Astrocyte of the cerebellum (primary cell): ENCODE measurements at places on chromosomes 2 and 18.

DNA sequence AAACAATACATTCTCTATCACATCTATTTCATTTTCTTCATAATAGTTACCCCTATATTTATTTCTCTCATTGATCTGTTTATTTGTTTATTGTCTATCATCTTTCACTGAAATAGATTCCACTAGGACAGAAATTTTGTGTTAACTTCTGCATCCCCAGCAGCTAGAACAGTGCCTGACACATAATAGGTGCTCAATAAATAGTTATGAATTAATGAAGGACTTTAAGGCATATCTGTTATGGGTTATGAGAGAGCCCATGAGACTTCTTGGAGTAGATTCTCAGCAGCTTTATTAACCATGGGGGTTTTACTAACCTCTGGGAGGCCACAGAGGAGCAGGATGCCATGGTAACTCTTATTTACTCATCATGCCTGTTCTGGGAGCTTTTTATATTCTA is 144.6 kb downstream of the CDC42EP3 start:
- no peak for DNase-seq

DNA sequence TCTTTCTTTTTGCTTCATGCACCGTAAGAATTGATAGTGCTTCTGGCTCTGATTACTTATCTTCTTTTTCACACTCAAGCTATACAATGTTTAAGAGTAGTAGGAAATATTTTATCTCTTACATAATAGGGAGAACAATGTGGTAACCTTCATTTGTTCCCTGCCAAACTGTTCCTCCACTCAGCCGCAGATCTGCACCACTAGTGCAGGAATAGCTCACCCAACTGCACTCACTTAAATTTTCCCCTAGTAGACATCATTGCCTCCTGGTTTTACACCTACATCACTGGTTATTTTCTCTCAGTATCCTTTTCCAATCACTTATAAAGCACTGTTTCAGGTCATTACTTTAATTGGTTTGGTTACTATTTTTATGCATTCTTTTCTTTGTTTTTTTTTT is 283.5 kb upstream of the ZNF804A start:
- no peak for DNase-seq

DNA sequence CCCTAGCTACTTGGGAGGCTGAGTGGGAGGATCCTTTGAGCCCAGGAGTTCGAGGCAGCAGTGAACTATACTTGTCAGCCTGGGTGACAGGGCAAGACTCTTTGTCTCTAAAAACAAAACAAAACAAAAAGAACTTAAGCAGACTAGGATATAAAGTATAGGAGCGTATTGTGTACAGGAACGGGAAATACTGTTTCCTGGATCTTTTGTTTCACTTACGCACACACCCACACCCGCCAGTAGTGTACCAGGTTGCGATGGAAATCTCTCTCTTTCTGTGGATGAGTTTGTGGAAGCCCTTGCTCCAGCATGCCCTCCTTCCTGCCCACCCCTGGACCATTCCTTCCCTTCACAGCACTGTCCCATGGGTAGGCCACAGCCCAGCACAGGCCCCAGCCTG is 136.3 kb downstream of the RPIA start:
- no peak for DNase-seq

DNA sequence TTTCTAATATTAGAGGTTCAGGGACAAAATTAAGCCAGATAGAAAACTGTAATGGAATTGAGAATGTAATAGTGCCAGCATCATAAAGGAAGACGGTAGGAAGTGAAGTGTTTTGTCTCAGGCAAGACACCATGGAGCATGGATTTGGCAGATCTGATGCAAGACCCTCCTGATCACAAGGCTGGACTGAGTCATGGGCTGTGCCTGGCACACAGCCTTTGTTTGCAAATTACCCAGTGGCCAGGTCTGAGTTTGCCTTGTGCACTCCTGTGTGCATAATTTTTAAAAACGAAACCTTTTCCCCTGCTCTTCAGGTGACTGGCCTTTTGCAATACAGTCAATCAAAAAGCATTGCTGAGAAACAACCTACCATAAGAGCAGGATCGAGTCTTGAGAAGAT is 2.0 kb upstream of the UPP2 start:
- DNase-seq = no peak

GRCh38 chr2:70887550-70888246 is 48.0 kb upstream of the ATP6V1B1 start:
- no peak for DNase-seq

- no peak for DNase-seq
These were observed 192.5 kb downstream of the CDH7 start for GRCh38 chr18:65943268-65943667.

- DNase-seq = no peak
These were observed 87.8 kb upstream of the SNTG2 start for GRCh38 chr2:862731-863466.

DNA sequence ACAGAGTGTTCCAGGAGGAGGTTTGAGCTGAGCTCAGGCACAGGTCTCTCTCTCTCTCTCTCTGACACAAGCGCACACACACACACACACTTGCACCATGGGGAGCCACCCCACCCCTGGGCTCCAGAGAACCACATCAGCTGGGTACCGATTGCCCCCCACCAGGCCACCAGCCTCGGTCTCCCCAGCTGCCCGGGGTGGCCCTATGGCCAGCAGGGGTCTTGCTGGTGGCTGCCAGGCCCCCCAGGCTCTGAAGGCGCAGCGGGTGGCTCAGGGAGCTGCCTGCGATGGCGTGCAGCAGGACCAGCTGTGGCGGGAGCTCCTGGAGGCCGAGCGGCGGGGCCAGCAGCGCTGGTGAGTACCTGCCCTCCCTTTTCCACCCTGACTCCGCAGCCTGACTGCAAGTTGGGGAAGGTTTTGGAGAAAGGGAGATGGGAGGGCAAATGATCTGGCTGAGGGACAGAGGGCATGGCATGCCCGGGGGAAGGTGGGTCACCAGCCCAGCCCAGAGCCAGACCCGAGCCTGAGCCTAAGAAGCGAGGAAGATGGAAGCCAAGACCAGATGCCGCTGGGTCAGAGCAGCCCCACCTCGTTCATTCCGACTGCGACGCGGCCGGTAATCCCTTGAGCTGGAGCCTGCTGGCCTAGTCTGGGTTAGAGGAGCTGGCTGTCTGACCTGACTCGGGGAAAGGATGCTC is 21.9 kb upstream of the SLC66A3 start:
- no peak for DNase-seq

GRCh38 chr2:163751696-163752095 is 15.9 kb upstream of the FIGN start:
- DNase-seq = no peak

GRCh38 chr18:14921031-14921430 is 173.1 kb downstream of the ANKRD30B start:
- DNase-seq = no peak

- DNase-seq = peak; percentile 33
These were observed at the start of gene ATP8B1 for GRCh38 chr18:57803103-57803969. Gene ATP8B1, minus strand, starts transcription at chr18:57803315. Its CDS starts 71,508 bp downstream, at chr18:57731807.

DNA sequence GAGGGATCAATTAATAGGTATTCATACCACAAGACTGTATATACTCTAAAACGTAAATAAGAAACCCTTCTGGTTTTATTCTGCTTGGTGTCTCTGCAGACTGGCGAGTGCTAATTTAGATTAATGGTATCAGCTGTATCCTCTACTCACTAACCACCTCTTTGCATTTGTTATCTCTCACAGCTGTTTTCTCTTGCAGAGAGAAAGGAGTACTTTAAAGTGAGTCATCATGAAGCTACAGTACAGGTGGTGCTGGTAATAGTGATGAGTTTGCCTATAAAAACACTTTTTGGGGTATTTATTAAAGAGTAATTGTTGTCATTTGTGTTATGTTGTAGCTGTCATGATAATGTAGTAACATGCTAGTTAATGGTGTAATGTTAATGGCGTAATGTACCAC is 147.7 kb downstream of the NETO1 start:
- DNase-seq = no peak

GRCh38 chr18:79626905-79627749 is 52.5 kb upstream of the CTDP1 start:
- DNase-seq = no peak

DNA sequence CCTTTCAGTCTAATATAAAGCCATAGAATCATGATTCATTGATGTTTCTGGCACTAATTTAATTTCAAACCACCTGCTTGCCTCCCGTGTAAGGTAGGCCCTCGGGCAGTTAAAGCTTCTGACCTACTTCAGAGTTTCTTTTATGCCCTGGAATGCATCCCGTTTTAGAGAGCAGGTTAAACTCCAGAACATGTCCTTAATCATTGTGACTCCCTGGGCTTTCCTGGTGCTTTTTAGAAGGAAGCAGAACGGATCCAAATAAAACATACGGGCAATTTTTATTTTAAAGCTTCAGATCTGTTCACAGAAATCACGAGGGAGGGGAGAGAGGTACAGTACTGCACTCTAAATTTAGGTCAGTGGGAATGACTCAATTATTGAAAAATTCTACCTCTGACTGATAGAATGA is 134.8 kb downstream of the GCA start:
- peak; percentile 8 for DNase-seq

- no peak for DNase-seq
These were observed 455.7 kb upstream of the TCF4 start for GRCh38 chr18:56043641-56044061.

- DNase-seq = peak; percentile 82
These were observed 198.7 kb downstream of the MCFD2 start for GRCh38 chr2:46716927-46717326.

- no peak for DNase-seq
These were observed 2.0 kb downstream of the LIMS1 start for GRCh38 chr2:108536133-108536780.

- DNase-seq = no peak
These were observed 1551.7 kb upstream of the SLC39A10 start for GRCh38 chr2:194105358-194105757.

GRCh38 chr2:99489063-99489760 is 605 bp downstream of the REV1 start:
- DNase-seq = no peak

- no peak for DNase-seq
These were observed 36.2 kb upstream of the TMEFF2 start for GRCh38 chr2:192230889-192231453.

GRCh38 chr2:234026693-234027254 is 23.7 kb upstream of the SPP2 start:
- no peak for DNase-seq

- DNase-seq = peak; percentile 38
These were observed 81.1 kb downstream of the TRIB2 start for GRCh38 chr2:12797815-12798214.

DNA sequence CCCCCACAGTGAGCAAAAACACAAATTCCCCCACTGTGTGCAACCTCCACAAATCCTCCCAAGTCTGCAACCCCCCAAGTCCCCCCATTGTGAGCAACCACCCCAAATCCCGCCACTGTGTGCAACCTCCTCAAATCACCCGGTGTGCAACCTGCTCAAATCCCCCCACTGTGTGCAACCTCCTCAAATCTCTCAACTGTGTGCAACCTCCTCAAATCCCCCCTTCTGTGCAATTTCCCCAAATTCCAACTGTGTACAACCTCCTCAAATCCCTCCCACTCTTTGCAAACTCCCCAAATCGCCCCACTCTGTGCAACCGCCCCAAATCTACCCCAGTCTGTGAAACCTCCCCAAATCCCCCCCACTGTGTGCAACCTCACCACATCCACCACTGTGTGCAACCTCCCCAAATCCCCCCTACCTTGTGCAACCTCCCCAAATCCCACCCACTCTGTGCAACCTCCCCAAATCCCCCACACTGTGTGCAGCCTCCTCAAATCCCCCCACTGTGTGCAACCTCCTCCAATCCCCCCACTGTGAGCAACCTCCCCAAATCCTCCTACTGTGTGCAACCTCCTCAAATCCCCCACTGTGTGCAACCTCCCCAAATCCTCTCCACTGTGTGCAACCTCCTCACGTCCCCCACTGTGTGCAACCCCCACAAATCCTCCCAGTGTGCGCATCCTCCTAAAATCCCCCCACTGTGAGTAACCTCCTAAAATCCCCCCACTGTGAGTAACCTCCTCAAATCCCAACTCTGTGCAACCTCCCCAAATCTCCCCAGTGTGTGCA is 115.2 kb downstream of the TPO start:
- DNase-seq = no peak

GRCh38 chr2:124908411-124908810 is 883.3 kb downstream of the CNTNAP5 start:
- peak; percentile 9 for DNase-seq

DNA sequence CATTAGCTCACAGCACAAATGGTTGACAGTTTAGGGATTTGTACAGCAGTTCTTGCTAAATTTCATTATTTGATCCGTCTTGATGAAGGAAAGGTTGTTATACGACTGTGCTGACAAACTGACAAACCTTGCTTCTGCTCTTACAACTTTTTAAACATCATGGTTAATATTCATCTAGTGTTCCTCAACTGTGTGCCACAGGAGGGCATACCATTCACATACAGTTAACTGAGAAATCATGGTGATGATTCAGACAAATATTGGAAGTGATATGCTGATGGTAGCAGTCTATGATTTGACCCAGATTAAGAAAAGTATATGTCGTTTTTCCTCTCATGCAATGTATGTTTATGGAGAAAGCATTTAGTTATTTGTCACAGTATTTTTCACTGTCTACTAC is 129.8 kb upstream of the FSIP2 start:
- DNase-seq = no peak

- no peak for DNase-seq
These were observed 7.1 kb downstream of the THAP4 start for GRCh38 chr2:241629762-241630435.

- DNase-seq = no peak
These were observed 819 bp downstream of the ANKRD44 start for GRCh38 chr2:197309691-197310231.

GRCh38 chr18:22129778-22130177 is 39.6 kb upstream of the GATA6 start:
- no peak for DNase-seq

GRCh38 chr2:8380566-8380965 is 301.3 kb upstream of the ID2 start:
- DNase-seq = no peak

- DNase-seq = no peak
These were observed 66.5 kb downstream of the TNP1 start for GRCh38 chr2:216793386-216793785.

DNA sequence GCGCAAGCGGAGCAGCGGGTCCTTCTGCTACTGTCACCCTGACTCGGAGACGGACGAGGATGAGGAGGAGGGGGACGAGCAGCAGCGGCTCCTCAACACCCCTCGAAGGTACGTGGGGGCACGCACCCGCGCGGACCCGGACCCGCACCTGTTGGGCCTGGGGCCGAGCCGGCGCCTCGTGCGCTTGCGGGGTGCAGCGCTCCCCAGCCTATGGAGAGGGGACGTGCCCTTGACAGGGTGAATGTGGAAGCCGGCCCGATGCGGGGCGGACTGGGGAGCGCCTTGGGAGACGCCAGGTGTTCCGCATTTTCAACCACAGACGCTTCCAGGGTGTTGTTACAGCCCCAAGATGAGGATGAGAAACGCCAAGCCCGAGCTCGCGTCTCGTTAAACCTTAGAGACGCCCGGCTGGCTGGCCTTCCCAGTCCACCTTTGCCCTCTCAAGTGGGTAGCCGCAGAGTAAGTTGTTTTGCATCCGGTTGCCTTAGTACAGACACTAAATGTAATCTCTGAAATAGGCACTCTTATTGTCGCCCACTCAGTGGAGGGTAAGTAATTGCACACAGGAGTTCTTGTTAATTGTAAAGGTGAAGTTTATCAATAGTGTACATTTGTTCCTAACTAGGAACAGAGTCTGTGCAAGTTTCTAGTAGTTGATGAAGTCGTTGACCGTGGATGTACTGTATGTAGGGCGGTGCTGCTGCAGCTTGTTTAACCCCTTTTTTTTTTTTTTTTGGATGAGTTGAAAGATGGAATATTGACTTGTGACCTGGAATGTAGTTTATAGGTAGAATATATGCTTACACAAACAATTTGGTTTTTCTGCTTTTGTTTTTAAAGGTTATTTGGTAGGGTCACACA is 815 bp downstream of the GMCL1 start:
- no peak for DNase-seq
